Stomach (tissue), 19 donors: ENCODE measurements at places on chromosomes 5 and 9.
A peak's percentile ranks its signal among the peaks of the same experiment; 100 is the strongest.

GRCh38 chr5:160957312-160957861 lies 105.4 kb upstream of the ATP10B start:
- no peak for DNase-seq

- DNase-seq = no peak
These were observed 40.0 kb upstream of the SMIM23 start for GRCh38 chr5:171745602-171746001.

GRCh38 chr9:88824711-88825110 lies 166.6 kb upstream of the S1PR3 start:
- no peak for DNase-seq

GRCh38 chr9:125475385-125475784 lies 213.8 kb downstream of the GAPVD1 start:
- DNase-seq = no peak

DNA sequence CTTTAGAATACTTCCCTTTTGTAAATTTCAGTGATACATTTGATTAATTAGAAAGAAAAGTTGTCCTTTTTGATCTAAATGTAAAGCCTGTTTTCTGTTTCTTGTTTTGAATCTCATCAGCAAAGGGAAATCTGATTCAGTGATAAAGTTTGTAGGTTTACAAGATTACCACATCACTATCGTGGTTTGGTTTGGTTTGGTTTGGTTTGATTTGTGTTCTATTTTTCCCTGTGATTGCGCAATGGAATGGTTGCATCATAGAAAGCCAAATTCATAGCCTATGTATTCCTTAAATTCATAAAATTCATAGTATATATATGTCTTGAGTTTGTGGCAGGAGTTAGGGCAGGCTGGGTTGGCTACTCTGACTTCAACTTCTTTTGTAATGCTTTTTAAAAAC lies 15.2 kb downstream of the SRFBP1 start:
- no peak for DNase-seq

DNA sequence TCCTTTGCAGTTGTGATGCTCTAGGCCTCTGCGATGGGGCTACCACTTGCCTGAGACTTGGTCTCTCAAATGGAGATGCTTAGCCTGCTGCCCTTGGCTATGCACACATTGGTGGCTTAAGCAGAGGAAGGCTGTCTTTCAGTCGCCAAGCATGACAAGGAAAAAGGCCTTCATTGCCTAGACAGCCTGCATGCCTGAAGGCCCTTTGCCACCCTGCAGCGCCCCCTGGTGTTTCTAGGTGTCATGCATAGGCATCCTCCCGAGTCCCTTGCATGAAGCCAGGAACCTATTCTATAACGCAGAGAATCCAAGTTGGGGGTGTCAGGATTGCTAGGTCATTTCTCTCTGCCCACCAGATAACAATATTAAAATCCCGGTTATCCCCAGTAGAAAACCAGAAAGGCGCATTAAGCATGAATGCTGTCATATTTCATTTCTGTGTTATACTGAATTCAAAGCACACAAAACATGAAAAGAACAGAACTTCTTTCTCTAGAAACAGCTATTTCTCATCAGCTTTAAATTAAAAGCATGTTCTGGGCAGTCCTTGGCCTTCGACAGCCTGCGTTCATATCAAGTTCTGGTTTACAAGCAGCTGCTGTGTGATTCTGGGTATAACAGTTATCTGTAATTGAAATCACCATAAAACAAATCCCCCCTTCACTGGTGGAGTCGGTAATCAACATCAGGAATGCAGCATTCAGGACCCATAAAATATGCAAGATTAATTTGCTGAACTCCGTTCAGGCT lies 59.7 kb upstream of the TRPC7 start:
- DNase-seq = peak; percentile 83

GRCh38 chr5:53785924-53786323 lies 225.5 kb downstream of the NDUFS4 start:
- no peak for DNase-seq

DNA sequence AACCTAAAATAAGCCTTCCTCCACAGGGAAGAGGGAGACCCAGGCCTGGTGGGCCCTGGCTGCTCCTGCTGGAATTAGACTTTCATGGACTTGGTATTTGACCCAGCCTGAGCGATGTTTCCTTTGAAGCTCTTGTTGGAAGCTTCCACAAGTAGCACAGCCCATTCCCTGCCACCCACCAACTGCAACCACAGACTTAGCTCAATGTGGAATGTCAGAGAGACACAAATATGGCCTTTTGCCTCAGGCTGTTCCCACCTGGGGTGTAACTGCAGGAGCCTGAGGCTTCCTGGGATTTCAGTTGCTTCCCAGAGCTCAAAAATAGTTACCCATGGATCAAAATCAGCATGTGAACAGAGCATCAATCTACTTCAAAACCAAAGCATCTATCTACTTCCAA lies 70.3 kb upstream of the LHFPL2 start:
- DNase-seq = no peak

DNA sequence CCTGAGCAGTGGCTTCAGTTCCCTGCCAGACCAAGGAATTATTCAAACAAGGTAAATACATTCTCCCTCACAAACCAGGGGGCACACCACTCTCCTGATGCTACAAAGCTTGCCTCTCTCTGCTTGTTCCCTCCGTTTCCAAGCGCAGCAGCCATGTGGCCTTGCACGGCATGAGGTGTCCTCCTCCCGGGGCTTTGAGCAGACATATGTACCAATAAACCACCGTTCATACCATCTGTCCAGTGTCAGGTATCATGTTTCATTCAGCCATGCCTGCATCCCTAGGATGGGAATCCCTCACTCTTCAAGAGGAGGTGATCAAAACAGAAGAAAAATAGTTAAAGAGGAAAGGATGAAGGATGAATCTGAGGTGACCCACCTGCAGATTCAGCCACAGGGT lies 282.7 kb downstream of the ENC1 start:
- DNase-seq = no peak

- DNase-seq = no peak
These were observed 331.9 kb upstream of the CCNG1 start for GRCh38 chr5:163105456-163105855.

- DNase-seq = no peak
These were observed 23.9 kb downstream of the FGF10 start for GRCh38 chr5:44365345-44365744.

DNA sequence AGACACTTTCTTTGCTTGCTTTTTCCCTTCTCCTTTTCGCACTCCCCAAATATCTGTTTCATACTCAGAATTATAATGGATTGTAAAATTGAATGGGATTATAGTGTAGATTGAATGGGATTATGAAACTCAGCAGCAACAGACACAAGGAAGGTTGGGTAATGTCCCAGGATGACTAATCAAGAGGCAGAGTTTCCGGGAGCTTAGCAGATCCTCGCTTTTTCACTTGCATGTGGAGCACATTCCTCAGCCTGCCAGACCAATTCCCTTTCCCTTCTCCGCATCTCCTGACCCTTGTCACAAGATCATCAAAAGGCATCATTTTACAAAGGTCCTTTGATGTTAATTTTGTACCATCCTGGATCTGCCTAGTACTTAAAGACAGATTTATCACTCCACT lies 55.1 kb upstream of the SLC1A1 start:
- DNase-seq = no peak

GRCh38 chr9:107833295-107833694 lies 343.7 kb upstream of the KLF4 start:
- no peak for DNase-seq

- no peak for DNase-seq
These were observed 59.3 kb upstream of the ANGPTL2 start for GRCh38 chr9:127181595-127182190.

- no peak for DNase-seq
These were observed 14.9 kb downstream of the SPAAR start for GRCh38 chr9:35923927-35924763.

DNA sequence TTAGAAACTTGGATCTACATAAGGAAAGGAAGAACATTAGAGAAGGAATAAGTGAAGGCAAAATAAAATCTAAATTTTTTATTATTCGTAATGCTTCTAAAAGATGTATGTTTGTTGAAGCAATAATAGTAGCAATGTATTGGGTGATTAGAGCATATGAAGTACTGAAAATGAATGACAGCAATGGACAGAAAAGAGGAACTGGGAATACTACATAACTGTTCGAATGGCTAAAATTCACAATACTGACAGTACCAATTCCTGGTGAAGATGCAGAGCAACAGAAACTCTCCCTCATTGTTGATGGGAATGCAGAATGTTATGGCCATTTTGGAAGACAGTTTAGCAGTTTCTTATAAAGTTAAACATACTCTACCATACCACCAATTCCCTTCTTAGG lies 177.3 kb upstream of the SPEF2 start:
- DNase-seq = no peak

GRCh38 chr5:132013711-132014110 lies 2.3 kb upstream of the ACSL6 start:
- no peak for DNase-seq

DNA sequence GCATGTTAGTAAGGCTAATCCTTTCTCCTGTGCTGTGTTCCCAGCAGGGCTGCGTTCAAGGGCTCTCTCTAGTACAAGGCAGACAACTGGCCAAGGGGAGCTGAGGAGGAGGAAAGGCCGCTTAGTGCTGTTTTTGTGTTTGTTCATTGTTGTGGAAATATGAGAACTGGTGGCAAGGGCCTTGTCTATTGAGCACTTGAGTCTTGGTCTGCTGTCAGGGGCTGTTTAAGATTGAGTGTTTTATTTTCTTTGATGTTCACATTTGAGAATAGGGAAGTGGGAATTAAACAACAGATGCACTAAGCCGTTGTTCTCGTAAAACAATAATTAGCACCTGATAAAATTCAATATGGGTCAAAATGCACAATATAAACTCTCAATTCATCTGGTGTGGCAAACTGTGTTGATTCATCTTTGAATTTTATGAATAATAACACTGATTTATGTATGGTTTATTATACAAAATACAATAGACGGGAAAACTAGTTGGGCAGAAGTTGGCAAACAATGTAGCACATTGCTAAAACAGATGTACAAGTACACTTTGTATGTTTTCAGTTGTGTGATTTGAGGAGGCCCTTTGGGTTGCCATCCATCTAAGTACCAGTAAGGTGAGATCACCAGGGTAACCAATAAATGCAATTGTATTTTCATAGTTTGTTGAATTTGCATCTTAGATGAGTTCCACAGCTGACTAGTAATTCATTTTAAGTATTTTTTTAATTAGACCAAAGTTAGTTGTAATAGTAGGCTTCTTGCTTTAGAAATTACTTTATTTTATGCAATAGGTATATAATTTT lies 97.6 kb upstream of the GRHPR start:
- DNase-seq = no peak

GRCh38 chr9:90433398-90433941 lies 209.2 kb downstream of the DIRAS2 start:
- DNase-seq = peak; percentile 31

GRCh38 chr9:91546574-91546973 lies 122.9 kb upstream of the NFIL3 start:
- DNase-seq = no peak
